Cortex of kidney (tissue), 1 donor: ENCODE measurements at places on chromosomes 7 and 10.

DNA sequence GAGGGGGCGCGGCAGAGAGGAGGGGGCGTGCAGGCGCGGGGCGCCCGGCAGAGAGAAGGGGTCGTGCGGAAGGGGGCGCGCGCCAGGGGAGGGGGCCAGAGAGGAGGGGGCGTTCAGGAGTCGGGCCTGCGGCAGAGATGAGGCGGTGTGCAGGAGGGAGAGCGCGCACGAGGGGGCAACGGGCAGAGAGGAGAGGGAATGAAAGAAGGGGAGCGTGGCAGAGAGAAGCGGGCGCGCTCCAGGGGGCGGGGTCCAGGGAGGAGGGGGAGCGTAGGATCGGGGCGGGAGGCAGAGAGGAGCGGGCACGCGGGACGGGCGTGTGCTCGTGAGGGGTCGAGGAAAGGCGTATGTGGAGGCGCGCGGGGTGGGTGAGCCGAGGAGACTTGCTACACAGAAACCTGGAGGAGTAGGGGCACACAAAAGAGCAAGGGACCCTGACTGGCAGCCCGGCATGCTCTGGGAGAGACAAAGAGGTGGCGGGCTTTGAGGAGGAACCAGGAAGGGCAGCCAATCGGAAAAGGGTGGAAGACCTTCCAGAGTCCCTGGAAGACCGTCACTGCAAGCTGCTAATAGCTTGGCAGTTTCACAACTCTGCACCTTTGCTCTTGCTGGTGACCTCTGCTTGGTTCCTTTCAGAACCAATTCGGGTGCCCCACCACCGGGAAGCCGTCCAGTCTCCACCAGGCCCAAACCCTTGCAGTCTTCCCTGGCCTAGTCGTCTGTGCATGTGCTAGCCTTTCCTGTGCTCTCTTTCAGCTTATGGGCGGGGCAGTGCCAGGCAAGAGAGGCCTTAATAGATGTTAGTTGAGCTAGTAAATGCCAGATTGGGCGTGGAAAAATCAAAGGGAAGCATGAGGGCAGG lies 639 bp downstream of the DYDC2 start:
- no peak for DNase-seq

DNA sequence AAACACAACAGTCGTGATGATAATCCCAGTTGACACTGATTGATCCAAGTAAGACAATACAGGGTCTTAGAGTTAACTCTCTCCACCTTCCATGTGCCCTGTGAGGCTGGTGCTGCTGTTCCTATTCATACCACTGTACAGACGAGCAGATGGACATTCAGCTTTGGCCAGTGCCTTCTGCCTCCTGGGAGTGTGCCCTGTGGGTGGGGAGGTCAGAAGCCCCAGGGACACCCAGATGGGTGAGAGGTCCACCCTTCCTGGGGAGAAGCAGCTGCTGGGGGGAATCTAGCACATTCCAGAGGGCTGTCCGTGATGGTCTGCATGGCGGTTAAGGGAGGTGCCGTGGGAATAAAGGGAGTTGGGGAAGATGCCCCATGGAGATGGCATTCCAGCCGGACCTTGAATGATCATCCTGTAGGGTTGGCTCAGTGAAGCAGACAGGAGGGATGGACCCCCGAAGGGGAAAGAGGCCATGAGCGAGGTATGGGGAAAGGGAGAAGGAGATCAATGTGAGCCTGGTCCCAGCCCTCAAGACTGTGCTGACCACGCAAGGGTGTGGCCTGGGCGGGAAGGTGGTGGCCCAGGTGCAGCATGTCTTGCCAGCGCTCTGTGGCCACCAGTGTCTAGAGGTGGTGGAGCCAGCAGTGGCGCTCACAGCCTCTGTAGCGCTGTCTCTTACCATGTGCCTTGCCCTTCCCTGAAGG lies 74.0 kb downstream of the ADCY1 start:
- no peak for DNase-seq

DNA sequence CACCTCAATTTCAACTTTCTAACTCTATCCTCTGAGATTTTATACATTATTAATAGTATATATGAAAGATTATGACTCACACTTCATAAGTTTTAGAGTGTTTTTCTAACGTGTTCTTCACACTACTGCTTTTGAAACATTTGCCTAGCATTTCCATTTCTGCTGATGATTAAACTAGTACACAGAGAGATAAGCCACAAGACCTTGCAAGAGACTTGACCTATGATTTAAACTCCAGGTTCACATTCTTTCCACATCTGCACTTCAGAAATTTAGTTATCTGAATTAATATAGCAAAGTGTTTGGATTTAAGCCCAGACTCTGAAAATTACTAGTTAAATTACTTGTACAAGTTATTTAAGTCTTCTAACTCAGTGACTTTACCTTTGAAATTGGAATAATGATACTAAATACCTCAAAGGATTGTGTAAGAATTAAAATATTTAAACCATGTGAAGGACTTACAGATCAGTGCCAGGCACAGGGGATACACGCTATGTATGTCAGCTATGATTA lies 66.6 kb downstream of the PCLO start:
- DNase-seq = no peak

DNA sequence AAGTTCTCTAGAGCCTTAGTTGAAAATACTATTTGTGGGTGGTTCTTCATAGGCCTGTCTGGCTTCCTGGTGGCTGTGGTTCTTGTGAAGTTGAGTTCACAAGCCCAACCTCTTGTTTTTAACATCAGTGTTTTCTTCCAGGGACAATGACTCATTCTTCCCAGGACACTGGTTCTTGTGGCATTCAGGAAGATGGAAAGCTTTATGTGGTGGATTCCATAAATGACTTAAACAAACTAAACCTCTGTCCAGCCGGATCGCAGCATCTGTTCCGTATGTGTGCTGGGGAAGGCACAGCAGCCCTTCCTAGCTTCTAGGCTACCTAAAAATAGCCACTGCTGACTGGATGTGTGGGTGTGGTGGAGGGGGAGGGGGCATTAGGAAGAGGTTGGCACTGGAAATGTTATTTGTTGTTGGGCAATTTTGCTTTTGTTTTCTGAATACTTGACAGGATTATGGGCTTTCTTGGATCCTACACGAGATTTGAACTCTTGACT lies 3.9 kb downstream of the LSMEM1 start:
- DNase-seq = no peak

DNA sequence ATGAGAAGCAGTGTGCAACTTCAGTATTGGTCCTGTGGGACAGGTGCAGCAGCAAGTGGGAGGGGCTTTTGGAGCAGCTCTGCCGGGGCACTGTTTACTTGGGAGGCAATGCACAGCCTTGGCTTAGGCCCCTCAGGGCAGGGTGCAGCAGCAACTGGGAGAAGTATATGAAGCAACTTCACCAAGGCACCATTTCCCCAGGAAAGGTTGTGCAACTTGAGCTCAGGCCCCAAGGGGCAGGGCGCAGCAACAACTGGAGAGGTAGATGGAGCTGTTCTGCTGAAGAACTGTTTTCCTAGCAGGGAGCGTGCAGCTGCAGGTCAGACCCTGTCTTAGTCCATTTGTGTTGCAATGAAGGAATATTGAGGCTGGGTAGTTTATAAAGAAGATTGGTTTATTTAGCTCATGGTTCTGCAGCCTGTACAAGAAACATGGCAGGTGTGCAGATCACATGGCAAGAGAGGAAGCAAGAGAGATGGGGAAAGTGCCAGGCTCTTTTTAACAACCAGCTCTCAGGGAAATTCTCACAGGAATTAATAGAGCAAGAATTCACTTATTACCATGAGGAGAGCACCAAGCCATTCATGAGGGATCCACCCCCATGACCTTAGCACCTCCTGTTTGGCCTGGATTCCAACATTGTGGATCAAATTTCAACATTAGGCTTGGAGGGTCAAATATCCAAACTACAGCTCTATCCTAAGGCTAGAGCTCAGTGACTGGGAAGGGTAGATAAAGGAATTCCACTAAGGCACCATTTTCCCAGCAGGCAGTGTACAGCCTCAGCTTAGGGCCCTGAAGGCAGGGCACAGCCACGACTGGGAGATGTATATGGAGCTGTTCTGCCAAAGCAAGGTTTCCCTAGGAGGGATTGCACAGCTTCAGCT lies 10.9 kb downstream of the GPR141 start:
- no peak for DNase-seq
